ENCODE measurements at places on chromosomes 2 and 18.

- no peak for DNase-seq
These were observed 251.7 kb upstream of the PXDN start for GRCh38 chr2:1995987-1996386.

DNA sequence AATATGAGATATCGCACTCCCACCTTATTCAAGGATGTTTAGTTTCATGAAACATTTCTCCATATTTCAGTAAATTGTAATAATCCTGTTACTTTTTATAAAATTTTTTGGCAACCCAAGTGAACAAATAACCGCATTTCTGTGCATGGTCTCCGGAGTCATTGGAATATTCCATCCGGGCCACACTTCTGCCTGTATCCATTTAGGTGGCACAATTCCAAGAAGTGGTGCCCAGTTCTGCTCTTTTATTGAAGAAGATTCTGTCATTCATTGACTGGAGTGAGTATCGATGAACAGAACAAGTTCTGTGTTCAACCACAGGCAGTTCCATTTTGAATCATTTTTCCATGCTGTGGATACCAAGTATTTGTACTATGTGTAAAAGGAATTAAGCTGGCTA, 26.6 kb upstream of the ICOS start:
- DNase-seq: no peak

GRCh38 chr2:127661949-127662510, 13.3 kb downstream of the LIMS2 start:
- DNase-seq: no peak

- DNase-seq: no peak
These were observed 139.8 kb downstream of the ZFP36L2 start for GRCh38 chr2:43086451-43087221.

DNA sequence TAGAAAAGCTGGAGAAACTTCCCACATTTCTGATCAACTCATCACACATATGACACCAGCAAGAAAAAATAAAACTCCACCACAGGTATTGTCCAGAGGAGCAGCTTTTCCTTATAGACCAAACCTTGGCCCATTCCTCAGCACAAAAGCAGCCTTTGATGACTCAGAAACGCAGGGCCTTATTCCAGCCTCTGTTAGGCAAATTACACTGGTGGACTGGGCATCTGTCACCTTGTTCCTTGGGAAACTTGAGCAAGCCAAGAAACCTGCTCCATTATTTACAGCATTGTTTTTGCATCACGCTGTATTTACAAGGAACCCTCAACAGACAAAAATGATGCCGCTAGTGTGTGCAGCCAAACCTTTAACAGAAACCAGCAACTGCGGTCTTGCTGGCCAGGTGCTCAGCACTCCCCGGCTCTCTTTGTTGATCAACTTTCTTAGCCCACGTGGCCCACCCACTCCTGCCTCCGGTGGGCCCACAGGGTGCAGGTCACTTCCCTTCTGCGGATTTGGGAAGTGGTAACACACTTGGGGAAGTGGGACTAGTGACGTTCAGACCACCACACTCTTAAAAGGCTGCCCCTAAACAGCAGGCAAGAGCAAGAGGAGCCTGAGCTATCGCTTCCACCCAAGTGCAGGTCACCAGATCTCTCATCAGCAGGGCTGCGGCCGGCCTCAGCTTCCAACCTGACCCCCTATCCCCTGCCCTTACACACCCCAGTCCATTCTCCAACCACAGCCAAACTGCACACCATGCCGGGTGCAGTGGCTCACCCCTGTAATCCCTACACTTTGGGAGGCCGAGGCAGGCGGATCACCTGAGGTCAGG, 1.5 kb downstream of the AP1S3 start:
- peak; percentile 73 for DNase-seq

DNA sequence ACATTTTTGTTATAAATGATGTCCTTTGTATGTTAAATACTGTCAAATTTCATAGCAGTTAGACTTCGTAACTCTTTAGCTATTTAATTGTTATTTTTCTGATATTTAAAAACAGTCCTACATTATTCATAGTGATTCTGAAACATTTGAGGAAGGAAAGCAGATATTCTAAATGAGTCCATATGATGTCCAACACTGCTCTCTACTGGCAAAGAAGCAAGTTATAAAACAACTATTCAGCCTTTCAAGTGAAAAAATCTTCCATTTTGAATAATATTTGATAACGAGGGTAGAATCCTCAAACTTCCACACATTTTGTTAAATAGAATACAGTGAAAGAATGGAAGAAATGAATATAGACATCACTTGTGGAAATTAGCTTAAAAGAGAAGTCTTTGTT, 220.8 kb downstream of the GULP1 start:
- DNase-seq: peak; percentile 64

All from NAMALWA (cell line).